ENCODE measurements at places on chromosomes 13 and 19.

GRCh38 chr13:81872581-81872980, 1531.7 kb upstream of the SPRY2 start:
- peak; percentile 3 for DNase-seq

GRCh38 chr13:41788552-41788951, 172.4 kb downstream of the VWA8 start:
- no peak for DNase-seq

- no peak for DNase-seq
Measured at GRCh38 chr19:4983346-4984105, 14.6 kb downstream of the KDM4B start.

GRCh38 chr13:41833831-41834230, 127.1 kb downstream of the VWA8 start:
- no peak for DNase-seq

DNA sequence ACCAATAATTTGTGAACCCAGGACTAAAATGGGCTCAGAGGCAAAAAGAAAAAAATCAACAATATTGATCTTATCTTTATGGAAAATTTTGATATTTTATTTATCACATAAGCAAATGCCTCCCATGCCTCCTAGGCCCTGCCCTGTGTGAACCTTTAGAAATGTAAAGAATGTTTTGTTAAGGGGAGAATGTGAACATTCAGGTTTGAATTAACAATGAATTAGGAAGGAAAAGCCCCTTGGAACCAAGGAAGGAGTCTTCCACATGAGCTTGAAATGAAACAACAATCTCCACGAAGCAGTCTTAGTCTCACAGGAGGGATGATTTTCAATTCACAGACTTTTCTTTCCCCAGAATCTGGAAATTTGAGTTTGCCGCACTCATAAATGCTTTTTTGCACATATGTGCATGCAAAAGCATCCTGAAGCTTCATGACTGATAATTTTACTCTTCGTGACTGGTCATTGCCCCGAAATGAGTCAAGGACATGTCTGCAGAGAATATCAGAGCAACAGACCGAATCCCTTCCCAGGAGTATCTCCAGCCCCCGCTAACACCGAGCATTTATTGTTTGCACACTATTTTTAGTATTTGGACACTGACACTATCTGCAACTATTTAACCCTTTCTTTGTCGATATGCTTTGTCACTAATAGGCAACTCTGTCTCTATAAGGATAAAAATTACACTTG, 135.2 kb downstream of the DCT start:
- DNase-seq: peak; percentile 51

GRCh38 chr13:36997716-36998427, 1.3 kb downstream of the ALG5 start:
- DNase-seq: peak; percentile 50

DNA sequence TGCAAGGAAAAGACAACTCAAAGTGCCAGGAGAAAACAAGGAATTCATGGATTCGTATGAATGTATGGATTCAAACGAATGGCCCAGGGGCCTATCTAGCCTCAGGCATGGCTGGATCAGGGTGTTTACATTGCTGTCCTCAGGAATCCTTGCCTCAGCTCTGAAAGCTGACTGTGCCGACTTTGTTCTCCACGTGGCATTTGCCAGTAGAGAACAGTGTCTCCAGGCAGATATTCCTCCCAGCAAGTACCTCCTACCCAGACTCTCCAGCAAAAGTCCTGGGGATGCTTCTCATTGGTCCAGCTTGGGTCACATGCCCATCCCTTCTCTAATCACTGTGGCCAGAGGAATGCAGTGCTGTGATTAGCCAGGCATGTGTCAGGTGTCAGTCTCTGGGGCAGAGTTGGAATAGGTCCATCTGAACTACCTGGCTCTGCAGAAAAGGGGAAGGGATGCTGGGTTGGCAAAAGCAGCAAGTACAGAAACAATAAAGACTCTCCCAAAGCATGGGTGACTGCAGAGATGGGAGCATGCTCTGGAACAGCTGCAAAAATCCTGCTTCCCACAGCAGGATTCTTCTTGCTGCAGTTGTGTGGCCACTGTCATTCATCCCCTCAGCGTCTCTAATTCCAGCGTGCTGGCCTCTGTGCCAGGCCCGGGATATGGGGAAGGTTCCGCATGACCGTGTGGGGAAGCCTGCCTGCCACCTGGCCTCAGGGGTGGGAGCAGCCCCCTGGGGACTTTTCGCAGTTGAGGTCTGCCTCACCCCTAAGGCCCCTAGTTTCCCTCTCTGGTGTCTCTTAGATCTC, 30.0 kb downstream of the CCNE1 start:
- peak; percentile 86 for DNase-seq

DNA sequence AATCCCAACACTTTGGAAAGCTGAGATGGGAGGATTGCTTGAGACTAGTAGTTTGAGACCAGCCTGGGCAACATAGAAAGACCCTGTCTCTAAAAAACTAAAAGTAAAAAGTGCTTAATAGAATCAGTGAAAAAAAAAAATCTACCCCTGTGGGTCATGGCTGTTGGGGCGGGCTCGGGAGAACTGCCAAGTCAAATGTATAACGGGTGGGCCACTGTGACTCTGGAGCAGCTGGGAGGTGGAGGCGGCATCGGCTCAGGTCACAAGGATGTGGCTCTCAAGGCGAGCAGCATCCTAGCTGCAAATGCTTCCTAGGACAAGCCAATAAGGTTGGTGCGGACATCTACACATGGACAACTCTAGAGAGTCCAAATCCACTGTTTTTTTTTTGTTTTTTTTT, 30.9 kb downstream of the C19orf47 start:
- DNase-seq: no peak

DNA sequence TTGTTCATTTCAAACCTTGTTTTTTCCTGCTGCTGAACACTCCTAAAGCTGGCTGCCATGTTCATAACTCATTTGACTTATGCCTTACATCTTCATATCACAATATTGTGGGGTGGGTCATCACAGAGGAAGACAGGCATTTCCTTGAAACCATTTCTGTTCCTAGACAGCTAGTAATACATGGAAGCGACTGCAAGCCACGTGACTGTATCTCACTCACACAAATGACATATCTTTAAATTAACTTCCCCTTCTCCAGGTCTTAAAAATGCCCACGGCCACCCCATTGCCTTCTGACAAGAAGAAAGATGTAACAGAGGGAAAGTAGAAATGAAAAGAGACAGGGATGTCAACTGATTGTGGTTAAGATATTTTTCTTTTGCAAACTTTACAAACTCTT, 236.8 kb downstream of the LMO7 start:
- no peak for DNase-seq

- DNase-seq: no peak
Measured at GRCh38 chr19:4088975-4089374, 22.3 kb upstream of the ZBTB7A start.

DNA sequence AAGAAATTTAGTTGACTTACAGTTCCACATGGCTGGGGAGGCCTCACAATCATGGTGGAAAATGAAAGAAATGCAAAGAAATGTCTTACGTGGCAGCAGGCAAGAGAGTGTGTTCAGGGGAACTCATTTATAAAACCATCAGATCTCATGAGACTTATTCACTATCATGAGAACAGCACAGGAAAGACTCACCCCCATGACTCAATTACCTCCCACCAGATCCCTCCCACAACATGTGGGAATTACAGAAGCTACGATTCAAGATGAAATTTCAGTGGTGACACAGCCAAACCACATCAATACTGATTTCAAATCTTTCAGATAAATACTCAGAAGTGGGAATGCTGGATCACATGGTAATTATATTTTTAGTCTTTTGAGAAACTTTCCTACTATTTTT, 1357.9 kb downstream of the SLITRK5 start:
- peak; percentile 0 for DNase-seq

DNA sequence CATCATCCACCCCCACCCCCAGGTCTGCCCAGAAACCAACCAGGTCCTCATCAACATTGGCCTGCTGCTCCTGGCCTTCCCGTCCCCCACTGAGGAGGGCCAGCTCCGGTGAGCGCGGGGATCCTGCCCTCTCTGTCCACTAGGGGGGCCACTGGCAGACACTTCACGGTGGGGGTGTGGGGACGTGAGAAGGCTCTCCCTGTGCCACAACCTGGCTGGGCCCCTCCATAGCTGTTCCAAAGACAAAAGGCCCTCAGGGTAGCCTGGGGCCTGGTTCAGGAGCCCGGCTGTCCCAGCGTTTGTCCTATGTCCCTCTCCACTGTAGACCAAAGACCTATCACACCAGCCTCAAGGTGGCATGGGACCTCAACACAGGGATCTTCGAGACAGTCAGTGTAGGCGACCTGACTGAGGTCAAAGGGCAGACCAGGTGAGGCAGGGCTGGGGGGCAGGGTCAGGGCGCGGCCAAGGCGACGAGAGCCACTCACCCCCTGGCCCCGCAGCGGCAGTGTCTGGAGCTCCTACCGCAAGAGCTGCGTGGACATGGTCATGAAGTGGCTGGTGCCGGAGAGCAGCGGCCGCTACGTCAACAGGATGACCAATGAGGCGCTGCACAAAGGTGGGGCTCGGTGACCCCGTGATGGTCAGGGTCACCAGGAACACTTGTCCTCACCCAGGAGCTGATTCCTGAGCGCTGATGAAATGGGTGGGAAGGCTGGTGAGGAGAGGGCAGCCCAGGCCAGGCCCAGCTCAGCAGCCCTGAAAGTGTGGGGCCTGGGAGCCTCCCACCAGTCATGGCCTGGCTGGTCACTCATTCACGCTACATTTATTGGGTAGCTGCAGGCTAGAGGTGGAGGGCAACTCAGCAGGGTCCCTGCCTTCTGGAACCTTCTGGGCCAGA, 7.9 kb downstream of the DCAF15 start:
- no peak for DNase-seq

GRCh38 chr19:58538257-58539168, 5.4 kb upstream of the TRIM28 start:
- DNase-seq: no peak

DNA sequence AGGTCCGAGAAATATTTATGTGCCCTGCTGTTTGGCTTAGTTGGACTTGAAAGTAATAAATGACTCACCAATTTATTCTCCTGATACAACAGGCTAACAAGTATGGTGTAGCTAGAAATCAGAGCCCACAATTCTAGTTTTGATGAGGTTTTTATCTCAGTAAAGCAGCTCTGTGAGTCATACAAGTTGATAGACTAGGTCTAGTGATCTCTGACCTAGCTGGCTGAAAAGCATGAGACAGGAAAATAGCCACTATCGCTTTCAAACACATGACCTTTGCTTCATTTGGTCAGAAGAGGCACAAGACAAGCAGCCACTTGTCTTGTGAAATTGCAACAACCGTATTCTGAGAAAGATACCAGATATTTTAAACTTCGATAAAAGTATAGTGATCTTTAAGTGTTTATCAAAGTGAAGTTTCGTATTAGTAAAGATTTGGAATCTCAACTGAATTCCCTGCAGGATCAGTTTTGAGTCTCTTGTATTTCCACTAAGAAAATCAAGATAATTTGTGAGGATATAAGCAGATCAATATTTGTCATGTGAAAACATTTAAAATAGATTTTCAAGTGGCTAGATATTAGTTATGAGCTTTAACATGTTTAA, 126.7 kb downstream of the MAB21L1 start:
- DNase-seq: peak; percentile 3

DNA sequence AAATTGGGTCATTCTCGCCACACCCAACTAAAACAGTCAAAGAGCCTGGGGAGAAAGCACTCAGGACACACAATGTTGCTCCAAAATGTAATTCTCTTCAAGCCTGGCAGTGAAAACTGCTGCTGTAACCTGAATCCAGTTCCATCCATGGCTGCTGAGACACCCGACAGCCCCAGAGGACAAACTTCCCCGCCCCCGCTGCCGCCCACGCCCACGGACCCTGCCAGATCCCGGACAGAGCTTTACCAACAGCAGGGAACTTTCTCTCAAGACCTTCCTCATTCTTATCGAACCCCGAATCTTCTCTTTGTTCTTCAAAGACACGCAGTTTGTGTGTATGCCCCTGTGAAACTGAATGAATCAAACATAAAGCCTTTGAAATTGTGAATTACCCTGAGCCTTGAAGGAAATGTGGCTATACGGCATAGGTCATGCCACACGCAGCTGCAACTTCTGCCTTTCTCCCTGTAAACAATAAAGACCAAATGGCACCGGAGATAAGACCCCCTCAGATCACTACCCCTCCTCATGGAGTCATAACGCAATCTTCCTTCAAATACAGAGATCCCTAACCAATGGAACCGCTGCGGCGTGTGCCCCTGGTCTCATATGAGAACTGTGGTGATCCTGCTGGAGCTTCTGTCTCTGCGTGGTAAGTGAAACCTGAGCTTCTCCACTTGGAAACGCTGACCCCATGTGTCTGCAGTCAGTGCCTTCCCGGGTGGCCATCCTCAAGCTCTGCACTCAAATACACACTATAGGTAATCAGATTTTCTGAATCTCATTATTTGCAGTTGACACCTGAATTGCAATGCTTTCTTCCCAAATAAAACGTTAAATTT, 4.8 kb upstream of the LAMP1 start:
- DNase-seq: peak; percentile 32

- no peak for DNase-seq
Measured at GRCh38 chr13:105878119-105878700, 657.3 kb downstream of the EFNB2 start.

GRCh38 chr13:25839371-25839770, 212.4 kb downstream of the SHISA2 start:
- DNase-seq: no peak

DNA sequence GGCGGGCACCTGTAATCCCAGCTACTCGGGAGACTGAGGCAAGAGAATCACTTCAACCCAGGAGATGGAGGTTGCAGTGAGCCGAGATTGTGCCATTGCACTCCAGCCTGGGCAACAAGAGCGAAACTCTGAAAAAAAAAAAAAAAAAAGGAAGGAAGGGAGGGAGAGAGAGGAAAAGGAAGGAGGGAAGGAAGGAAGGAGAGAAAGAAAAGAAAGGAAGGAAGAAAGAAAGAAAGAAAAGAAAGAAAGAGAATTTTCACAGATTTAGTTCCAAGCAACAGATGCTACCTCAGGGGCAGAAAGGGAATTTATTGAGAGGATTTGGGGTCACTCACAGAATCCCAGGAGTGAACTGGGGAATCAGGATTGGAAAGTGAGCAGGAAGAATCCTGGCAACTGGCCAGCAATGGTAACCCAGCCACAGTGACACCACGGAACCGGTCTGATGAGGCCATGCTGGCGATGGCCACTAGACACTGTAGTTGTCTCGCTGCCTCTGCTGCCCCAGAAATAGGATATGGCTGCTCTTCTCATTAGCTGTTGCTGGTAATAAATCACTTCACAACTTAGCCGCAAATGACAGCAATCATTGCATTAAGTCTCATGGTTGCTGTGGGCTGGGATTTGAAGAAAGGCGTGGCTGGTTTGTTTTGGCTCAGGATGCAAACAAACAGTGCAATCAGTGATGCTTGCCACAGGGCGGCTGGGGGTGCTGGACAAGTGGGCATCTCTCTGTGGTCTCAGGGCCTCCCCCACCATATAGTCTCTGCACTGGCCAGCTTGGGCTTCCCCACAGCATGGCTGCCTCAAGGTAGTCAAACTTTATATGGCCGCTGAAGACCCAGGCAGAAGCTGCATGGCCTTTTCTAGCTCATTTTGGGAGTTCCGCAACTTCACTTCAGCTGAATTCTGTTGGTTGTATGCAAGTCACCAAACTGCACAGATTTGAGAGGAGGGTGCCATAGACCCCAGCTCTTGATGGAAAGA, 5.2 kb upstream of the BCAM start:
- DNase-seq: no peak

GRCh38 chr19:56085571-56086275, 35.4 kb downstream of the ZNF787 start:
- DNase-seq: peak; percentile 36

GRCh38 chr13:68550330-68550729, 1320.2 kb upstream of the PCDH9 start:
- DNase-seq: no peak

Data from iris pigment epithelial cell (primary cell).